ENCODE measurements at places on chromosomes 13 and 19.

DNA sequence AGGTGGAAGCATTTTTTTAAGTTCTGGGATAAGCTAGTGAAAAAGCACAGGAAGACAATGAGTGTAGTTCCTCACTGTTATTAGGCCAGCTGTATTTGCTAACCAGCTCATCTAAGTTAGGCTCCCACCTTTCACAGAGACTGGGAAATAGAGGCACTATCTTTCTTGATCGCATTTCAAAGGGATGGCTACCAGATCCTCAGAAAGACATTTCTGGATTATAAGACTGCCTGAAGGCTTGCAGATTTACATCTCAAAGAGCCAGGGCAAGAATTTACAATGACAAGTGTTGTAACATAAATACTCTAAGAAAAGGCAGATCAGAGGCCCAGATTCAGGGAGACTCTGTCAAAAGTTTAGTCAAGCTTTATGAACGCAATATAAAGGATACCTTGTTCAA is 1005.5 kb downstream of the PCDH9 start:
- no peak for DNase-seq

DNA sequence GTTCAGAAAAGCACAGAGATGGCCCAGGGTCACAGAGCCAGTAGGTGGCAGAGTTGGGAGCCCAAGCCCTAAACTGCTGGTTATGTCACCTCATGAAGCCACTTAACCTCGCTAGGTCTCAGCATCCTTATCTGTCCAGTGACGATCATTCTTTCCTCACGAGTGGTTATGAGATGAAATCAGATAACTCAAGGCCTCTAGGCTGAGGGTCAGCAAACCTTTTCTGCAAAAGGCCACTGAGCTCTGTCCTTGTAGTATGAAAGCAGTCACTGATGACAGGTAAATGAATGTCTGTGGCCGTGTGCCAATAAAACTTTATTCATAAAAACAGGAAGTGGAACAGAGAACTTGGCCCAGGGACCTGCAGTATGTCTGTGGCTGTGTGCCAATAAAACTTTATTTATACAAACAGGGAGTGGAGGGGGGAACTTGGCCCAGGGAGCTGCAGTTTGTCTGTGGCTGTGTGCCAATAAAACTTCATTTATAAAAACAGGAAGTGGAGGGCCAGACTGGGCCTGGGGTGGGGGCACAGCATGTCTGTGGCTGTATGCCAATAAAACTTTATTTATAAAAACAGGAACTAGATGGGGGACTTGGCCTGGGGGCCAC is 71.2 kb downstream of the GNG7 start:
- no peak for DNase-seq

- DNase-seq, result no peak
Measured at GRCh38 chr13:79128158-79128557, 277.9 kb downstream of the RBM26 start.

GRCh38 chr13:95787356-95788099 is 110.6 kb downstream of the DNAJC3 start:
- DNase-seq, result no peak

GRCh38 chr13:40269086-40269485 is 397.4 kb downstream of the FOXO1 start:
- no peak for DNase-seq

DNA sequence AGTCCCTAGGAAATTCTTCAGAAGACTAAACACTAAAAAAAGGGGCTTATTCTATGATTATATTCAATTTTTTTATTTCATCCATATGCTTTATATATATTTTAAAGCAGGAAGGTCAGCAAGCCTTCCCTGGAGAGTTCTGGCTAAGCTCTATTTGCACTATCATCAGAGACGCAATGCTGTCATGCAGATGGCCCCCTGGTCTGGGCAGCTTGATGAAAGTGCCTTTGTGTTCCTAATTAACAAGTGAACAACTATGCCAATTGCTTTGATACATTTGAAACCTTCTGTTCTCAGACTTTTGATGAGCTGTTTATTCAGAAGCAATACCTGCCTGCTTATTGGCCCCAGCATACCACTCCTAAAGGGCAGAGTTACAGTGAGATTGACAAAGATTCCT is 1344.6 kb downstream of the OLFM4 start:
- DNase-seq, result no peak

DNA sequence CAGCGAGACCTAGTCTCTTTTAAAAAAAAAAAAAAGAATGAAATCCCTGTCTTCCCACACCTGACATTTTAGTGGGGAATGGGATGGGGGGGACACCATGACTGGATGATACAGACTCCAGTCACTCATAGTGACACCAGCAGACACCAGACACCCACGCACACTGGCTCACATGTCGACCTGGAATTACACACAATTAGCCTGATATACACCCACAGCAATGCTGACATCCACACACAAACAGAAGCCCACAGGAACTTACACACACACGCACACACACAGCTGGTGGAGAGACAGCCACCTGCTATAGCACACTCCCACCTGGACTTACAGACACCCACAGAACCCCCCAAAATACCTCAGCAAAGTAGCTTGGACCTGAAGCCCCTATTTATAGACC is 8.3 kb upstream of the NANOS3 start:
- no peak for DNase-seq

DNA sequence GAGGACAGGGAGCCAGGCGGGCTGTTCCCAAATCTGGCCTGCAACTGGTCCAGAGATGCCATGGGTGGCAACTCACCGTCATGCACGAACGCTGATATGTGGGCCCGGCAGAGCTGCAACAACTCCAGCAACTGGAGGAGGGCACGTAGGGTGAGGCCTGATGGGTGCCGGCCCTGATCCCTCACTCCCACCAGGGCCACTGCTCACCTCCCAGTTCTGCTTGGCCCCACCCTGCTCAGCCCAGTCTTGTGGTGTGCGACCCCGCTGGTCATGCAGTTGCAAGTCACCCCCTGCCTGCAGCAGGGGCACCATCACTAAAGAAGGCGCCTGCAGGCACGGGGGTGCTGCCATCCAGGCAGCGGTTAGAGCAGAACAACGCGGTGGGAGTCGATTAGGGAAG is 16.9 kb downstream of the ARHGAP33 start:
- DNase-seq, result no peak

DNA sequence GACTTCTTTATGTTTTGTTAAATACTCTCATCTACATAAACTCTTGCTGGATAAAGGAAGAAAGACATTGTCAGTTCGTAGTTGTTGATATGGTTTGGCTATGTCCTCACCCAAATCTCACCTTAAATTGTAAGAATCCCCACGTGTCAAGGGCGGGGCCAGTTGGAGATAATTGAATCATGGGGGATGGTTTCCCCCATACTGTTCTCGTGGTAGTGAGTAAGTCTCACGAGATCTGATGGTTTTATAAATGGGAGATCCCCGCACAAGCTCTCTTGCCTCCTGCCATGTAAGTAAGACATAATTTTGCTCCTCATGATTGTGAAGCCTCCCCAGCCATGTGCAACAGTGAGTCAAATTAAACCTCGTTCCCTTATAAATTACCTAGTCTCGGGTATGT is 3.6 kb downstream of the ADGRE1 start:
- DNase-seq, result no peak

DNA sequence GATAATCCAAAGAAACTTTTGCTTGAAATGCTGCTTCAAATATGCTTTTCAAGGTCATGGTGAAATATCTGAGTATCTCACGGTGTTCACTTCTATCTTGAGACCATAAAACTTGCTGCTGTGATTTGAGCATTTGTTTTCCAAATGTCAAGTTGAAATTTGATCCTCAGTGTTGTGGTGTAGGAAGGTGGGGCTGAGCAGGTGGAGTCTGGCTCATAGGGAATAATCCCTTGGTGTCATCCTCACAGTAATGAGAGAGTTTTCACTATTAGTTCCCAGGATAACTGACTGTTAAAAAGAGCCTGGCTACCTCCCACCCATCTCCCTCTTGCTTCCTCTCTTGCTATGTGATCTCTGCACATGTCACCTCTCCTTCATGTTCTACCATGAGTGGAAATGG is 858.0 kb upstream of the SLITRK5 start:
- no peak for DNase-seq

GRCh38 chr19:17097593-17098126 is 22.1 kb downstream of the MYO9B start:
- DNase-seq, result no peak

GRCh38 chr13:49246850-49247642 is 679 bp upstream of the CDADC1 start:
- DNase-seq, result no peak

DNA sequence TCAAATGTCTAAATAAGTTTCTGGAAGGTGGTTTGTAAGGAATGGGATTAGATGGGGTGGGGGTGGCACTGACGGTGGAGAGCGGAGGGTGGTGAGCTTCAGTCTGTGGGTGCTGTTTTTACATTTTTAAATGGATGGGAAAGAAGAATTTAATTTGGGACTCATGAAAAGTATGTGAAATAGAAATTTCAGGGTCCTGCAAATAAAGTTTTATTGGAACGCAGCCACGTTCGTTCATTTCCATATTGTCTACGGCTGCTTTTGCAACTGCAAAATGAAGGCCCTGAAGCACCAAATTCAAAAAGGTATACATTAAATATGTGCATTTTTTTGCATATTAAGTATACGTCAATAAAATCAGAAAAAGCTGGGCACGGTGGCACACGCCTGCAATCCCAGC is 9.9 kb downstream of the KANK2 start:
- no peak for DNase-seq

- DNase-seq, result no peak
Measured at GRCh38 chr19:32671883-32672593, 2.9 kb downstream of the ANKRD27 start.
